ENCODE measurements at places on chromosomes 7 and 10. TPM values are rescaled to one million over a fixed set of nuclear protein-coding genes. Genes with fewer than 3 reads are reported as not detected.

DNA sequence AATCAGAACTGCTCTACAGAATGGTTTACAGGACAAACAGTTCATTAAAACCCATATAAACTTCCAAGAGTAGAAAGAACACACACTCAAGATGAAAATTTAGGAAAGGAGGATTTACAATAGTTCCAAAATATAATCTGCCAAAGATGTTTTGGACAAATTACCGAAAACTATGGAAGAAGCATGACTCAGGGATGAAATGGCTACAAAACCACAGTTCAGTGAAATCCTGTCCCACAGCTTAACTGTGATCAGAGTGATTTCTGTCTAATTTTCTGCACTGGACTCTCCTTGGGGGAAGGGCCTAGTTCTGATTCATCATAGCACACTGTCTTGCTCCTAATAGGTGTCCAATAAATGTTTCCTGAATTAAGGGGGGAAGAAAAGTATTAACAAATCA lies 82.2 kb downstream of the HIPK2 start:
- DNase-seq, result no peak

GRCh38 chr7:158539711-158540146 lies 47.9 kb downstream of the PTPRN2 start:
- no peak for DNase-seq

Gene TMEM270
- not detected for total RNA-seq

Gene SLC39A12
- 0.13 TPM for total RNA-seq

Gene DPP6
- total RNA-seq, result not detected

DNA sequence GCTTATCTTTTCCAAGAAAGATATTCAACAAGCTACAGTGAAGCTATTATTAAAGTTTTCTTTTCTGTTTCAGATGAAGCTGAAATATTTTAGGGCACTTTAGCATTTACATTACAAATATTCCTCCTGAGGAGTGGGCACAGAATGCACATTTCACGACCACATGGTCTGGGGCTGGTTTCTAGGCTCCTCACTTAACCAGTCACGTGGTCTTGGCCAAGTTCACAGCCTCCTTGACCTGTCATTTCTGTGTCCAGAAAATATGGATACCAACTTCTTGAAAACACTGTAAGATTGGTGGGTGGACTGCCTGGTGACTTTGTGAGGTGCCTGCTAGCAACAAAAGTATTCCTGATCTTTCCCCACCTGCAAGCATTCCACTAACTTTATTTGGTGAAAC lies 70.9 kb downstream of the FAM171A1 start:
- DNase-seq, result no peak

DNA sequence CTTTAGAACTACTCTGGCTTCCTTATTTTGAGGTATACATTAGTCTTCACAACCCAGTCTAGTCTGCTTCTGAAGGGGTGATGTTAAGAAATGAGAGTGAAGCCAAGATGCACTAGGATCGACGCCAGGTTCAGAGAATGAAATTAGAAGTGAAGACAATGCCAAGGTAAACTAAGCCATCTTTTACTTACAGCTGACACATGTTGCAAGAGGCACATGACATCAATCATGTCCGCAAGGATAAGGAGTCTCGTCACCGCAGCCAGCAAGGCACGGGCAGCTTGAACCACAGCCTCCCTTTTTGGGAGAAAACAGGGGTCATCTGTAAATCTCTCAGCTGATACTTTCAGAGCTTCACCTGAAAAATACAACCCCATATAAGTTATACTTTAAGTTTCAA lies 156.7 kb downstream of the CTNNA3 start:
- DNase-seq, result no peak

DNA sequence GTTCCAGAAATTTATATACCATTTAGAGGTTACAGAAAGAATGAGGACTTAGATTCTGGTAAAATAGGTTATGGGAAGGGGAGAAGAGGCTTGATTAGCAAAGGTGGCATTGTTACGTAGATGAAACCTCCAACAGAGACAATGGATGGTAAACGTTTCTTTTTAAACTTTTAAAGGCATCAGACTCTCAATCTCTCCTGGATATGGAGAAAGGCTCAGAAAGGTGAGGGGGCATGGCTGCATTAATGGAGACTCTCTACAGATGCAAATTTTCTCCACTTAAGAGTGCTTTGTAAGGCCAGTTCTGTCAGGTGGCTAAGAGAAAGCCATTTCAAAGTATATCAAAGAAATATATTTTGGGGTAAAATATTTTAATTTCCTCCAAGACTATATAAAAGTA lies 240.9 kb upstream of the PTER start:
- DNase-seq, result no peak

Data from ureter (tissue), 1 donor.